Psoas muscle (tissue), 8 donors: ENCODE measurements at places on chromosomes 5 and 9. TPM values are rescaled to one million over a fixed set of nuclear protein-coding genes. Genes with fewer than 3 reads are reported as not detected.

ENC1 gene
- 2.8 TPM for polyA plus RNA-seq

HTR4 gene
- not detected for polyA plus RNA-seq

SV2C gene
- not detected for polyA plus RNA-seq

SPATA31E1 gene
- not detected for polyA plus RNA-seq

HAVCR2 gene
- polyA plus RNA-seq: 0.48 TPM

SHOC1 gene
- not detected for polyA plus RNA-seq

LRRC70 gene
- polyA plus RNA-seq: 0.45 TPM

C5orf46 gene
- polyA plus RNA-seq: not detected

PRR16 gene
- 2.5 TPM for polyA plus RNA-seq

DCANP1 gene
- polyA plus RNA-seq: 0.01 TPM

SAXO1 gene
- polyA plus RNA-seq: not detected

ST8SIA4 gene
- polyA plus RNA-seq: 0.29 TPM

GCNT1 gene
- 0.11 TPM for polyA plus RNA-seq

GABRA6 gene
- polyA plus RNA-seq: not detected

DRD1 gene
- 0.01 TPM for polyA plus RNA-seq

FANCC gene
- polyA plus RNA-seq: 2.4 TPM

CFAP90 gene
- not detected for polyA plus RNA-seq

PCSK5 gene
- polyA plus RNA-seq: 0.79 TPM

MAT2B gene
- polyA plus RNA-seq: 72.7 TPM

HMMR gene
- polyA plus RNA-seq: 0.45 TPM

PCDHA7 gene
- 0.07 TPM for polyA plus RNA-seq

HK3 gene
- 1.6 TPM for polyA plus RNA-seq

SIT1 gene
- polyA plus RNA-seq: 0.10 TPM

ACOT12 gene
- polyA plus RNA-seq: not detected

ADAMTS13 gene
- 0.73 TPM for polyA plus RNA-seq

MTRR gene
- 52.1 TPM for polyA plus RNA-seq

SAPCD2 gene
- 0.22 TPM for polyA plus RNA-seq

PCAT7 gene
- polyA plus RNA-seq: not detected

GRK6 gene
- 14.6 TPM for polyA plus RNA-seq

ACER2 gene
- polyA plus RNA-seq: 0.52 TPM

ZNG1A gene
- polyA plus RNA-seq: 32.3 TPM

TMC1 gene
- 0.05 TPM for polyA plus RNA-seq

C5orf34 gene
- 0.49 TPM for polyA plus RNA-seq

COL23A1 gene
- 1.5 TPM for polyA plus RNA-seq
